Choroid plexus epithelial cell (primary cell): ENCODE measurements at places on chromosomes 13 and 19.

GRCh38 chr19:19451429-19452242, 46.2 kb downstream of the GATAD2A start:
- no peak for DNase-seq

DNA sequence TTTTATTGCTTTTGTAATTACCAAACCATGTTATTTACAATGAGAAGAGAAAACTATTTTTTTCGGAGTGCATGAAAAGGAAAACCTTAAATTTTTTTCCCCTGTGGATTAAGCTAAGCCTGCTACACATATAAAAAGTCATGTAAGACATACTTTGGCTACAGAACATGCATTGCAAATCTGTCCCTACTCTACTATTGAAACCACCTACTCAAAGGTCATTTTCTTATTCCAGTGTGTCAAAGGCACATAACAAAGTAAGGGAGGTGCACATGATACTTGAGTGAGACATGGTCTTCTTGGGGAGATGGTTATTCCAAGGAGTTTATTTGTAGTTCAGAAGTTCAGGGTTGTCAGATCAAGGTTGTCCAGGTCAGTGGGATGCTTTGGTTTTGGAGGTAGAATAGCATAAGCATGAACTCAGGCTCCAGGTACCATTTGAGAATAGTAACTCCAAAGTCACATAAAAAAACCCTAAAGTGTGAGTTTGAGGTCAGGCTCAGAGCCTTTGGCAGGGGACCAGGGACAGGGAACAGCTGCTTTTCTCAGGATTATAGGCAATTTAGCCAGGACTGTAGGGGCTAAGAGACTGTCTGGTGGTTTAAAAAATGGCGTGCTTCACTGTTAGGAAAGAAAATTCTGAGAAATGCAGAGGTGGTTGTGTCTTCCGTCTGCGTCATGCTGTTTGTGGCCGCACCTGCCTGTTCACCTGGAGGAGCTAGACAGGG, 15.4 kb downstream of the FARP1 start:
- no peak for DNase-seq

GRCh38 chr19:40605216-40605971, 4.2 kb downstream of the LTBP4 start:
- DNase-seq, result peak; percentile 62

- DNase-seq, result peak; percentile 74
Measured at GRCh38 chr13:89568276-89568675, 1779.2 kb upstream of the MIR17HG start.

DNA sequence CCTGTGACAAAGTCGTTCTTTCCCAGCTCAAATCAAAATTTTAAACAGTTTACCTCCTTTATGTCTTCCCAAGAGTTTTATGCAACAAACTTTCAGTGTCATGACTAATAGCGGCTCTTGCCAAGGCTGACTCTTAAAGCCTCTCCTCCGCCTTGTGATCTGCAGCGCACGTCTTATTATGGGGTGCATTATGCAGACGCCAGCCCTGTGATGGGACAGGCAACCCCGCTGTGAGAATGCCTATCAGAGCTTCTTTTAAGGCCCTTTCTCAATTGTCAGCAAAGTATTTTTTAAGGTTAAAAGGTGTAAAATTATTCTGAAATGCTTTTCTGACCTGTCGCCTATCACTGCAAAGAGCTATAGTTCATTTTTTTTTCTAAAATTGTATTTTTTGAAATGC, 152.8 kb downstream of the SOX1 start:
- no peak for DNase-seq

- DNase-seq, result no peak
Measured at GRCh38 chr13:21595546-21595822, 8.5 kb downstream of the MICU2 start.

- peak; percentile 86 for DNase-seq
Measured at GRCh38 chr13:92355213-92355612, 871.4 kb upstream of the GPC6 start.

- no peak for DNase-seq
Measured at GRCh38 chr19:56880592-56881190, 40.2 kb upstream of the PEG3 start.

DNA sequence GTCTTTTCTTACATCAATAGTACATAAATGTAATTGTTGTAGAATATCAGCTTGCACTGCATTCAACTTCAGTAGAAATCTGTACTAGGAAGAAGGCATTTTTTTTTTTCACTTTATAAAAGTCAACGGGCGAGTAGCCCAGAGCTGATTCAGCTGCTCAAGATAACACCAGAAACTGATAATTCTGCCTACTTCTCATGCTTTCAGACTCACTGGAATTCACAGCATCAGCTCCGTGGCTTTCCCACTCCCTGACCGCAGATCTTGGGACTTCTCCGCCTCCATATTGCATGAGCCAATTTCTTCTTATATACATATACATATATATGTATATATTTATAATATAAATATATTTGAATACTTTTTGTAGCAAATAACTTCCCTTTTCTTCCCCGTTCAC, 263.1 kb upstream of the RXFP2 start:
- peak; percentile 94 for DNase-seq

DNA sequence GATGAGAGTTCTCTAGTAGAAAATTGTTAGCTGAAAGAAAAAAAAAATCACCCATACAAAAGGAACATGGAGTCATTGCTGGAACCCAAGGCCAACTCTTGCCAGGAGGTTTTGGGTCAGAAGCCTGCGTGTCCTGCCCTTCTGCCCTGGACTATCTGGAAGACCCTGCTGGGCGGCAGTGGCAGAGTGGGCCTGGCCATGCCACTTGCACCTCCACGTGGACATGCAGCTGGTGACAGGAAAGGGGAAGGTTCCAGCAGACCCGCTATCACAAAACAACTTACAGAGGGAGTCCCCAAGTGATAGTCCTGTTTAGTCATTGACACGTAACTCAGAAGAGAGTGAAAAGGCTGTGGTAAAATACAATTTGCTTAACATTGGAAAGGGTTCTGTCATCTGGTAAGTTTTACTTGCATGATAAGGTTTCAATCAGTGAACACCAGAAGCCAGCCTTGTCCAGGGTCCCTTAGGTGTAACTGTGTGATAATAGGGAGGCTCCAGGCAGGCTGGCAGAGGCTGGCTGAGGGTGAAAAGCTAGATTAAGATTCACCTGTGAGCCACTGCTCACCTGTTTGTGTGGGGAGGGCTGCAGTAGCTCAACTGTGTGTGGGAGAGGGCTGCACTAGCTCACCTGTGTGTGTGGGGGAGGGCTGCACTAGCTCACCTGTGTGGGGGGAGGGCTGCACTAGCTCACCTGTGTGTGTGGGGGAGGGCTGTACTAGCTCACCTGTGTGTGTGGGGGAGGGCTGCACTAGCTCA, 47.8 kb downstream of the COL4A2 start:
- no peak for DNase-seq

DNA sequence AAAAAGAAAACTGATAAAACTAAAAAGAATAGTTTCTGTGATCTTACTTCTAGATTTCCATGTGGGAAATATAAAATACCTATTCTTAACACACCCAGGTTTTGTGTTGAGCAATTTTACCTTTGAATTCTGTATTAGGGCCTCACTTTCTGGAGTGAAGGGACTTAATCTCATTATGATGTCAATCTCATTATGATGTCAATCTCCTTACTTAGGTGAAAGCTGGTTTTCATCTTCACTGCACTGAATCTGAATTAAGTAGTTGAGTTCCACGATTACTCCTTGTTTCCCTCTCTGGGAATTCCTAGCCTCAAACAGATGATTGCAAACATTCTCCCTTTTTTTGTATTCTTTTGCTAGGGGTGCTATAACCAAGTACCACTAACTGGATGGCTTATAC, 1367.2 kb downstream of the EFNB2 start:
- no peak for DNase-seq

DNA sequence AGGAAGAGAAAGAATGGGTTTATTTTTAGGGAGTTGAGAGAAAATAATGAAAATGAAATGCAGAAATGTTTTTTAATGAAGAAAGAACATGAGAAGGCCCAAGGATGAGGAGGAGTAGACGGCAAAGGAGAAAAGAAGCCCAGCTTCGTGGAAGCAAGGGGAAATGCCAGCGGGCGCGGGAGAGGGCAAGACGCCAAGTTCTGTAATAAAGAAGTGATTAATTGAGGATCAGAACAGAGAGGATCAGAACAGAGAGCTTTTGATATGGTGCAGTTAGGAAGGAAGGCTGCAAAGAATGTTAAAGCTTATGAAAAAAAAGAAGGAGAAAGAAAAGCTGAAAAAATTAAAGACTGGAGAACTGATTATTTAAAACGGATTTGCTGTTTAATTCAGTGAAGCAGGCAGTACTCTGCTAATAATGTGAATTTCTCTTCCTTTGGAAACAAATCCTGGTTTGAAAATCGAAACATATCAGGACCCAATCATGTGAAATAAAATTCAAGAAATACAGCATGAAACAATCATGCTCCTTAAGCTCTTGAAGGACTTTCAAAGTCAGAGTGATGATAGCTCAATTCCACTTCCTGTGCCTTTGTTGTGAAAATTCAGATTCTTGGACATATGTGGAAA, 99.3 kb upstream of the SOX1 start:
- DNase-seq, result no peak

DNA sequence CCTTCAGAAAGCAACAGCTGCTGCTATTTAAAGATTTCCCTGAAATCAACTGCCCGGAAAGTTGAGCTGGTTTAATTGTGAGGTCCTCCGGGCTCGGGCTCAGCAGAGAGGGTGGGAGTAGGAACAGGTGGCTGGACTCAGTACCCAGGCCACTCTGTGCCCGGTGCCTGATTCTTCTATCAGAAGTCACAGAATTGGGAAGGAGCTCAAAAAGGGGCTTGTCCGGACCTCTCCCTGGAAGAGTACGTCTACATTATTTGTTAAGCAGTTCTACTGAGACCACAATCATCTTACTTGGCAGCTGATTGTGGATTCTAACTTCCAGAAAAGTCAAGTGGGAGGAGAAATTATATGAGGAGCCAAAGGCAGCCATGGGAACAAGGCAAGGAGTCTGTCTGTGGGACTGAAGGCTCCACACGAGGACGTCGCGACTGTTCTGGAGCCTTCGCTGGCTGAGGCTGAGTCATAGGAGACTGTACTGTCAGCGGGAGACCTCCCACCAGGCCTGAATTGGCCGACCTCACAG, 91.7 kb upstream of the ANKRD10 start:
- peak; percentile 97 for DNase-seq

DNA sequence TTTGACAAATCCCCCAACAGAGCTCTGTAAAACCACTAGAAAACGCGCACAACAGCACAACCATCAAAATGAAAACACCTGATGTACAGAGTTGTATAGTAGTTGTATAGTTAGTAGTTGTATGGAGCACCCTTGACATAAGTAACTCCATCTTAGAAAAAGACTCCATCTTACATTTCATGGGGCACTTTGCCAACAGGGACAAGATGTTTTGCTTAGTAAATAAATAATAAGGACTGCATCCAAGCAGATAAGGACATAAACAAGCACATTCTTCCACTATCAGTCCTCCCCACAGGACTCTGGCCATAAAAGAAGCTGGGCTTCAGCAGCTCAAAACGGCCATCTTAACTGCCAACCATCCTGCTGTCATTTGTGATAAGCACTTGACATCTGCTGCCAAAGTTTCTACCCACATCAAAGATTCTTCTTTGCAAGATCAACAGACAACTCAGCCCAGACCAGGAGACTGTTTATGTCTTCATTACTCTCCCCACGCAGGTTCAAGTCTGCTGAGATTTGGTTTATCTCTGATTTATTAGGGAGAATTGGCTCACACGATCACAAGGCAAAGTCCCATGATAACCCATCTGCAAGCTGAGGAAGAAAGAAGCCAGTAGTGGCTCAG, 20.7 kb upstream of the ZNF331 start:
- DNase-seq, result no peak

GRCh38 chr13:44207476-44207875, 166.1 kb upstream of the SERP2 start:
- no peak for DNase-seq

DNA sequence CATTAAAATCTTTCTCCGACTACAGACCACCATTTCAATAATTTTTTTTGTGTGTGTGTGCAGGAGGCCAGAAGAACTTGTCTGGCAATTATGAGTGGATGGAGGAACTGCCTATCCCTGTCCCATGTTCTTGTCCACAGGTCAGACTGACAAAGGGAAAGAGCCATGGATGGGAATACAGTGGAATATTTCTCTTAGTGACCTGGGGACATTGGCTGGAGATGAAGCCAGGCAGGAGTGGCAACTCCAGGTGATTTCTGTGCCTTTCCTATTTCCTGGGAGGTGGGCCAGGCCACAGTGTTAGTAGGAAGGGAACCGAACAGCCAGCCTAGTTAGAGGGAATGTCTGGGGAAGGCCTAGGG, 3.7 kb downstream of the PSG9 start:
- no peak for DNase-seq

GRCh38 chr13:40271271-40271885, 395.1 kb downstream of the FOXO1 start:
- DNase-seq, result no peak

- peak; percentile 77 for DNase-seq
Measured at GRCh38 chr19:17052439-17052838, 22.8 kb downstream of the HAUS8 start.

GRCh38 chr13:39904959-39905358, 249.5 kb downstream of the COG6 start:
- DNase-seq, result no peak

DNA sequence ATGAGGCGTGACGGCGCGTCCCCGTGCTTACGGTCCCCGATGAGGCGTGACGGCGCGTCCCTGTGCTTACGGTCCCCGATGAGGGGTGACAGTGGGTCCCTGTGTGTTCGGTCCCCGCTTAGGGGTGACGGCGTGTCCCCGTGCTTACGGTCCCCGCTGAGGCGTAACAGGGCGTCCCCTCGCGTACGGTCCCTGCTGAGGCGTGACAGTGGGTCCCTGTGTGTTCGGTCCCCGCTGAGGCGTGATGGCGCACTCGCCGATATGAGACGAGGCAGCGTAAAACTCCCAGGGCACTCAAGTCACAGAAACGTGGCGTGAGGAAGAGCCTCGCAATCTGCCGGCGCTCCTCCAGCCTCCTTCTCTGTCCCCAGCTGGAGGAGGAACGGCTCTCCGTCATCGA, 20.9 kb downstream of the CFAP97D2 start:
- no peak for DNase-seq

GRCh38 chr13:49026851-49027250, 51.1 kb downstream of the FNDC3A start:
- peak; percentile 59 for DNase-seq

DNA sequence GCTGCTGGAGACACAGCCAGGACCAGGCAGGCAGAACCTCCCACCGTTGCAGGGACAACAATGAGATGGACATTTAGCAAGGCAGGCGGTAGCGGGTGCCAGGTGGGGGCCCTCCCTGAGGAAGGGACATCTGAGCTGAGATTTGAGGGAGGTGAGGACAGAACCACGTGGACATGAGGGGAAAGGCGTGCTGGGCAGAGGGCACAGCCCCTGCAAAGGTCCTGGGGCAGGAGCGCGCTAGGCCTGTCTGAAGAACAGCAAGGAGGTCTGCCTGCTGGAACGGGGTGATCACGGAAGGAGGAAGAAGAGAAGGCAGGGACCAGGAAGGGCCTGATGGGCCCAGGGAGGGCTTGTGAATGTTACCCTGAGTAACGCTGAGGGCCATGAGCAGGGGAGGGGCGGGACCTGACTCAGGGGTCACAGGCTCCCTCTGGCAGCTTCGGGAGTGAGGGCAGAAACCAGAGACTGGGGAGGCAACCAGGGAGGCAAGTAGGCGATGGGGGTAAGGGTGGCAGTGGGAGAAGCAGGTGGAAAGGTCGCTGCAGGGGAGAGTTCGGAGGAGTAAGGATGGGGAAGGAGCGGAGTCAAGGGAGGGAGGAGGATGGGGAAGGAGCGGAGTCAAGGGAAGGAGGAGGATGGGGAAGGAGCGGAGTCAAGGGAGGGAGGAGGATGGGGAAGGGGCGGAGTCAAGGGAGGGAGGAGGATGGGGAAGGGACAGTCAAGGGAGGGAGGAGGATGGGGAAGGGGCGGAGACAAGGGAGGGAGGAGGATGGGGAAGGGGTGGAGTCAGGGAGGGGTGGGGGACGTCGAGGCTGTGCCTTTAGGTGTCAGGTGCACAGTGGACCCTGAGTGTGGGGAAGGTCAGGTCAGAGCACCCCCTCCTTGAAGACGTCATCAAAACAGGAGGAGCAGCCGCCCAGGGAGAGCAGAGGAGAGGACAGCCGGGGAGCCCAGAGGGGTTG, 15.7 kb upstream of the B3GNT3 start:
- DNase-seq, result peak; percentile 65
